ENCODE measurements at places on chromosomes 4 and X. TPM values are rescaled to one million over a fixed set of nuclear protein-coding genes. Genes with fewer than 3 reads are reported as not detected.

GRCh38 chr4:147732518-147733235 is 789 bp downstream of the ARHGAP10 start:
- H3K4me3 ChIP-seq, result peak overlapping the region; percentile 68
- no peaks in the 10 kb centered on the region for H3K36me3 ChIP-seq
- DNase-seq, result no peak

- H3K27ac ChIP-seq, result no peak overlapping the region
- H3K27me3 ChIP-seq, result no peaks in the 10 kb centered on the region
- no peak overlapping the region for H3K4me3 ChIP-seq
- no peaks in the 10 kb centered on the region for H3K36me3 ChIP-seq
- no peak for DNase-seq
These were observed 290.2 kb upstream of the VCX start for GRCh38 chrX:7552760-7553159.

GRCh38 chr4:113071805-113072204 is 22.4 kb downstream of the ANK2 start:
- no peak for DNase-seq
- H3K4me3 ChIP-seq, result no peak overlapping the region
- H3K4me1 ChIP-seq, result peaks cover 15% of the 10 kb centered on the region
- H3K36me3 ChIP-seq, result no peaks in the 10 kb centered on the region

DNA sequence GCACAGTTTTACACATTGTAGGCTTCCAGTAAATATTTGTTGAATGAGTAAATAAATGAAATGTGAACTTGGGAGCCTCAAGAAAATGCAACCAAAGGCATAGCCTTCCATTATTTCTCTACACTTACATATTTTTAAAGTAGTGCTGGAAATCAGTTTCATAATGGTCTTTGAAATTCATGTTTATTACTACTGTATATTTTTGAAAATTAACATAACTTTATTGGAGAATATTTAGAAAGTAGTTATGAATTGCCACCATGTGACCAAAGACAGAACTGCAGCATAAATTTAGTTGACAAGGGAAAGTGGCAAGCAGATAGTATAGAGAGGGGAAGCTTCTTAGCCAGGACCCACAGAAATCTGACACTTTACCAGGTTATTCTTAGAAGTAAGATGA is 6.4 kb downstream of the TCEAL8 start:
- no peaks in the 10 kb centered on the region for H3K27me3 ChIP-seq
- H3K27ac ChIP-seq, result no peak overlapping the region
- DNase-seq, result peak; percentile 67

HSD17B13 gene
- total RNA-seq, result not detected

DNA sequence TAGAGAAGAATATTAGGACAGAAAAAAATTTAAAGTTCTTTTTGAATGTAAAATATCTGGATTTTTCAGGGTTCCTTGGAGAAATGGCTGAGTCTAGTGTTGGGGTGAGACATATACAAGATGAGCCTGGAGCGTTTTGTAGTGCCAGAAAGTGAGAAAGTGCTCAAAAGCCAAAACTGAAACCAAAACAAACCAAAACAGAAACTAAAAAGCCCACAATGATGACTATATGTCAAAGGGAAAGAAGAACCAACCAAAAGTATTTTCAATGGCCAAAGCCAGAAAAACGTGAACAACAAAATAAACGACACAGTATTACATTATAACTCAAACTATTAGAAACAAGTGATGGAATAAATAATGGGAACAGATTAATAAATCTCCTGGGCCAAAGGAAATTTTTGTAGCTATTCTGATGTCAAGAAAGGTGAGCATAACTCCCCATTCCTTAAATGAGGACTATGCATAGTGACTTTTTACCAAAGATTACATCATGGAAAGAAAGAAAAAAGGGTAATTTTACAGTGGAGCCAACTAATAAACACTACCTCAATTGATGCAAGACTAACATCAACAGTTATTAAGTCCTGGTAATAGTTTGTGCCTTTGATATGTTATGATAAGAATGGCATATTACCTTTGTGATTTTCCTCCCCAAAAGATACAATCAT is 1137.6 kb downstream of the C4orf33 start:
- no peaks in the 10 kb centered on the region for H3K36me3 ChIP-seq
- no peak overlapping the region for H3K27ac ChIP-seq
- peaks cover 3% of the 10 kb centered on the region for H3K4me1 ChIP-seq
- DNase-seq, result no peak

CPE gene
- total RNA-seq, result not detected

DNA sequence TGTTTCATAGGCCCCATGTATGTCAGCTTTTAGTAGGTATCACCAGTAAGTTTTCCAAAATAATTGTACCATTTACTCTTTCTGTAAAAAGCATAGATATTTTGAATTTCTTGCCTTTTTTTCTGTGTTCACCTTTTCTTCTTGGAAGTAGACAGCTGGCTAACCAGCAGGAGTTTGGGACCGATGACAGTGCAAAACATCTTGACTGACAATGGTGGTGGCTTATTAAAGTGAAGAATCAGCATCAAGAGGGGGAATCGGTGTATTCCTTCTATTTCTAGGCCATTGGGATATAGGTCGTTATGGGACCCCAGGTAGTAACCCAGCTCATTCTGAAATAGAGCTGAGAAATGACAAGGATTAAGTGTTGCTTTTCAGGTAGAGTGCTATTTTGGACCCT is 3.2 kb downstream of the CEP44 start:
- no peaks in the 10 kb centered on the region for H3K27me3 ChIP-seq
- H3K4me1 ChIP-seq, result peaks cover 22% of the 10 kb centered on the region
- H3K4me3 ChIP-seq, result no peak overlapping the region
- no peak for DNase-seq
- H3K36me3 ChIP-seq, result no peaks in the 10 kb centered on the region

GRCh38 chr4:41052287-41052686 is 162.1 kb downstream of the APBB2 start:
- 0 out of 2 replicates have a peak, but pooled peaks cover 2% of the 10 kb centered on the region for H3K27me3 ChIP-seq
- H3K27ac ChIP-seq, result no peak overlapping the region
- no peak overlapping the region for H3K4me3 ChIP-seq
- H3K4me1 ChIP-seq, result no peaks in the 10 kb centered on the region

DNA sequence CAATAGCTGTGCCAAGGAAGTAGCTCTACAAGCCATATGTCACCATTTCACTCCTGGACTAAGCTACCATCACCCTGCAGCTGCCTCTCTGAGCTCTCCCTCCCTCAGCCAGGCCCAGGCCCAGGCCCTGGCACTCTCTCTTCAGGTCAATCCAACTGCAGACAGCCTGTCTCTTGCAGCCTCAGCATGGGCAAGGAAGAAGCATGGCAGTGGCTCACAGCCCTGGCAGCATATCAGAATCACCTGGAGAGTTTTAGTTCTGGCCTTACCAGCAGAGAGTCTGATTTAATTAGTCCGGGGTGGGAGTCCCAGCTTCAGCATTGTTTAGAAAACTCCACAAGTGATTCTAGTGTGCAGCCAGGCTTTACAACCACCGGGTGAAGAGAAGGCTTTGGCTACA is 31.5 kb downstream of the NALF2 start:
- no peaks in the 10 kb centered on the region for H3K36me3 ChIP-seq
- no peak for DNase-seq
- H3K27ac ChIP-seq, result no peak overlapping the region
- no peaks in the 10 kb centered on the region for H3K4me1 ChIP-seq

DNA sequence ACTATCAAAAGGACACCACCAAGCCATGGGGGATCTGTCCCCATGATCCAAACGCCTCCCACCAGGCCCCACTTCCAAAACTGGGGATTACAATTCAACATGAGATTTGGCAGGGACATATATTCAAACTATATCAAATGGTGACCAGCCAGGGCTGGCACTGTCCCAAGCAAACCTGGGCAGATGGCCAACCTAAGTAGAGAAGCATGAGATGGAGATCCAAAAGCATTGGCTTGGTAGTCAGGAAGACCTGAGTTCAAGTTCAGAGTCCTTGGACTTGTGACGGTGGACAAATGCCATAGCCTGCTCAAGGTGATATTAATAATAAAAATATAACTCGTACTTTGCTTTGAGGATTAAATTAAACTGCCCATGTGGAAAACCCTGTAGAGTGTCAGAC is 79.2 kb upstream of the HS3ST1 start:
- no peaks in the 10 kb centered on the region for H3K36me3 ChIP-seq
- H3K4me3 ChIP-seq, result no peak overlapping the region
- no peak overlapping the region for H3K27ac ChIP-seq

S100P gene
- total RNA-seq, result not detected

- no peak overlapping the region for H3K27ac ChIP-seq
- no peak overlapping the region for H3K4me3 ChIP-seq
- DNase-seq, result no peak
- H3K4me1 ChIP-seq, result no peaks in the 10 kb centered on the region
These were observed 31.3 kb upstream of the CLDN24 start for GRCh38 chr4:183353557-183353956.

EREG gene
- total RNA-seq, result not detected

GRCh38 chr4:174418640-174419212 is 103.6 kb downstream of the HPGD start:
- H3K36me3 ChIP-seq, result no peaks in the 10 kb centered on the region
- no peaks in the 10 kb centered on the region for H3K4me1 ChIP-seq
- H3K27me3 ChIP-seq, result no peaks in the 10 kb centered on the region
- no peak overlapping the region for H3K27ac ChIP-seq

DNA sequence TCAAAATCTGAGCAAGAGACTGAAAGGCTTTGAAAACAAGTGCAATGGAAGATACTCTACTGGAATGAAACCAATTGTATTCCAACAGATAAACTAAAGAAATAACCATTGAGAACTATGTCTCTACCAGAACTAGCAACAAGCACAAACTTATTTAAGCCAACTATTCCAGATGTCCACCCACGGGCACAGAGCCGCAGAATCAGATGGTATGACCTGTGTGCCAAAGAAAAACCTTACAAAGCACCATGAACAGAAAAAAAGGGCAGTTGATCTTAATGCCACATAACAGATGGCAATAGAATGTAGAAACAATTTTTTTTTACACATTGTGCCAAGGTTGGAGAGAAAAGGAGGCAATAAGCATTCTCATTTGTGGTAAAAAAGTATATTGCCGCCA is 269.3 kb upstream of the ADGRL3 start:
- no peaks in the 10 kb centered on the region for H3K27me3 ChIP-seq
- no peaks in the 10 kb centered on the region for H3K4me1 ChIP-seq
- DNase-seq, result no peak
- no peak overlapping the region for H3K27ac ChIP-seq

DNA sequence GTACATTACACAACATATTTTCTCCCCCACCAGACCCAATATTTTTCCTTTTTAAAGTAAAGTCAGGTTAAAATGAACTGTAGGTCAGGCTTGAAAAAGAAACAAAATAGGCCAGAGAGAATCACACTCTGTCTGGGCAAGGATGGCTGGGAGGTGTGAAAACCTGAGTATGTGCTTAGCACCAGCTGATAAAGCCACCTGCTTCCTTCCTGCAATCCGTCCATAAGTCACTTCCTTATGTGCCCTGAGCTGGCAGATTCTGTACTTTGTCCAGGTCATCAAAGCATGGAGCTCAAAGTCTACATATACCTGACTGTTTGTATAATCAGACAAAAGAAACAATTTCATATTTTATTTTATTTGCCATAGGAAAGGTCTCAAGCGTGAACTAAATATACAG is 37.7 kb downstream of the ANTXR2 start:
- no peaks in the 10 kb centered on the region for H3K4me1 ChIP-seq
- H3K27ac ChIP-seq, result no peak overlapping the region
- no peak overlapping the region for H3K4me3 ChIP-seq
- H3K36me3 ChIP-seq, result no peaks in the 10 kb centered on the region
- DNase-seq, result no peak

DNA sequence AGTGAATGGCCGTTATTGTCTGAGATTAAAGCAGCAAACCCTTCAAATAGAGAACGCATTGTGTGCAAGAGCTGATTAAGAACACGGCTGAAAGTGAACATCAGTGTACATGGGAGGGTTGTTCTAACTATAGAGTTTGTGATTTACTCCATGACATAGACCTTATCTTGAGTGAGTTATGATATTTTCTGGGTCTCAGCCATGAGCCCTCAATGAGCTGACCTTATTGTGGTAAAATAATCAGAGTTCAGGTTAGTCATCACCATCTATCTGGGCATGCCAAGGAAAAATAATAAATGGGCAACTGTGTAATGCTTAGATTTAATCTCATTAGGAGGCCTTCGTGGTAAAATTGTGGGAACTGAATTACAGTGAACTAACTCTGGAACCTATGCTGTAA is 33.2 kb upstream of the CLDN24 start:
- H3K27ac ChIP-seq, result no peak overlapping the region
- no peaks in the 10 kb centered on the region for H3K4me1 ChIP-seq
- DNase-seq, result no peak
- H3K27me3 ChIP-seq, result no peaks in the 10 kb centered on the region
- H3K4me3 ChIP-seq, result no peak overlapping the region
- no peaks in the 10 kb centered on the region for H3K36me3 ChIP-seq

DNA sequence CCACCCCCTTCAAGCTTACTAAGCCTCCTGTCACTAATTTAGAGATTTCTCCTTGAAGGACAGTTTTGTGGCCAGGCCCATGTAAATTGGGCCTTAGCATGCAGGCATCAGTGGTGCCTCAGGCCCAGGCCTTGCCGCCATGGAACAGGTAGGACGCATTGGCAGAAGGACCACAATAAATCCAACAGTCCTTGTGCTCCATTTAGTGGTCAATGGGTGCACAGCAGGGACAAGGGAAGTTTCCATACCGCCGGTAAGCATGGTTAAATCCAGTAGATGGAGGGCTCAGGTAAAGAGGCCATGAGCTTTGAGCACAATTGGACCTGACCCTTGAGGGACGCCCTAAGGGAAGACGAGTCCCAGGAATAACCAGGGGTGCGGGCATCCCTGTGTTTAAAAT is 97.3 kb downstream of the UGT2B28 start:
- H3K4me3 ChIP-seq, result no peak overlapping the region
- no peak overlapping the region for H3K27ac ChIP-seq
- no peak for DNase-seq
- no peaks in the 10 kb centered on the region for H3K27me3 ChIP-seq
- H3K36me3 ChIP-seq, result no peaks in the 10 kb centered on the region
